ENCODE measurements at places on chromosomes 5 and 9. TPM values are rescaled to one million over a fixed set of nuclear protein-coding genes. Genes with fewer than 3 reads are reported as not detected.

IFNA2 gene
- total RNA-seq: not detected

FGF10 gene
- not detected for total RNA-seq

SPINK1 gene
- total RNA-seq: not detected

WWC1 gene
- 13.2 TPM for total RNA-seq

SHROOM1 gene
- total RNA-seq: 31.2 TPM

PCDHA3 gene
- 0.05 TPM for total RNA-seq

PSIP1 gene
- 35.3 TPM for total RNA-seq

FAM163B gene
- total RNA-seq: not detected

SLC6A3 gene
- total RNA-seq: not detected

RANBP17 gene
- 21.1 TPM for total RNA-seq

ZCCHC9 gene
- 33.2 TPM for total RNA-seq

TPPP gene
- total RNA-seq: not detected

GCNT4 gene
- 5.1 TPM for total RNA-seq

CHSY3 gene
- total RNA-seq: 0.24 TPM

CNTLN gene
- total RNA-seq: 6.9 TPM

FOXD4L3 gene
- total RNA-seq: not detected

ZNF618 gene
- total RNA-seq: 1.1 TPM

QRFP gene
- not detected for total RNA-seq

CDC20B gene
- not detected for total RNA-seq

OGN gene
- total RNA-seq: not detected

EQTN gene
- total RNA-seq: not detected

PPP3R2 gene
- total RNA-seq: not detected

SLCO6A1 gene
- not detected for total RNA-seq

PHYHD1 gene
- not detected for total RNA-seq

GHR gene
- 0.05 TPM for total RNA-seq

SLC22A4 gene
- 4.4 TPM for total RNA-seq

IL3 gene
- total RNA-seq: not detected

GFPT2 gene
- total RNA-seq: 125 TPM

ITGA1 gene
- 27.4 TPM for total RNA-seq

C6 gene
- not detected for total RNA-seq

C5orf46 gene
- 4.3 TPM for total RNA-seq

OR13C5 gene
- total RNA-seq: not detected

BICD2 gene
- total RNA-seq: 67.4 TPM

CCNB1 gene
- 295 TPM for total RNA-seq

PPIC gene
- 133 TPM for total RNA-seq

LARP1 gene
- 67.5 TPM for total RNA-seq

CDO1 gene
- total RNA-seq: 6.8 TPM

ETF1 gene
- total RNA-seq: 167 TPM

SLC24A2 gene
- total RNA-seq: not detected

SPINK13 gene
- not detected for total RNA-seq
